ENCODE measurements at places on chromosomes 7 and 10.
A peak's percentile ranks its signal among the peaks of the same experiment; 100 is the strongest.

DNA sequence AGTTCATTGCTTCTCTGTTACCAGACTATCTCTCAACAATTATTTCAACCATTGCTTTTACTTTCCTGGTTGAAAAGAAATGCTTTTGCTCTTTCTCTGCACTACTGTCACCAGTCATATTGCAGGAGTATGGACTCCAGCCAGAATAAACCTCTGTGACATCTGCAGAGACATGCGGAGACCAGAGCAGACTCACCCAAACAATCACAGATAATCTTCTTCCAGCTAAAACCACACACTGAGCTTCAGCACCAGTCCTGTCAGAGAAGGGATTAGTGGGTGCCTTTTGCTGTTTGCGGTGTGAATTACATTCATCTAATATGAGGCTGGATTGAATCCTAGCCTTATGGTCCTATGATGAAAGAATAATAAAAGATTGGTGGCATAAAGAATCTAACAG lies 258.6 kb downstream of the CNTNAP2 start:
- DNase-seq, result no peak
- no peak overlapping the region for H3K4me3 ChIP-seq
- H3K27ac ChIP-seq, result no peak overlapping the region

DNA sequence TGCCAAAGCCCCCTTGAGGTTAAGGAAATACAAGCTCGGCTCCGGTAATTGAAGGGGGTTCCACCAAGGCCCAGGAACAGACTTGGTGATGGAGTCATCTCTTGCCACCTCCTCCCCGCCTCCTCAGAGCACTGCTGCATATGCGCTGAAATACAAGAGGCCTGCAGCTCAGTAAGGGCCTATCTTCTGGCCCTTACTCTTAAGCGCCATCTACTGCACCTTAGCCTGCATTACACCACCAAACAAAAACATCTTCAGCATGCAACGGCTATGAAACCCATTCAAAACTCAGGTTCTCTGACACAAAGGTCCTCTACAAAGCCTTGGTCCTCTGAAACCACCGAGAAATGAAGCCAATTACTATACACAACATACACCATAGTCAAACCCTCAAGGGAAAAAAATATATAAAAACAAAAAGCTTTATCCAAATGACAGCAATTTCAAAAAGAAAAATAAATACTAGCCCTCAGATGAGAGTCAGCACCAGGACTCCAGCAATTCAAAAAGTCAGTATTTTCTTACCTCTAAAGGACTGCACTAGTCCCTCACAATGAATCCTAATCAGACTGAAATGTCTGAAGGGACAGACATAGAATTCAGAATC lies 176.8 kb upstream of the TBX20 start:
- H3K4me3 ChIP-seq, result no peak overlapping the region
- no peaks in the 10 kb centered on the region for H3K4me1 ChIP-seq
- no peak overlapping the region for H3K27ac ChIP-seq
- no peaks in the 10 kb centered on the region for H3K27me3 ChIP-seq

DNA sequence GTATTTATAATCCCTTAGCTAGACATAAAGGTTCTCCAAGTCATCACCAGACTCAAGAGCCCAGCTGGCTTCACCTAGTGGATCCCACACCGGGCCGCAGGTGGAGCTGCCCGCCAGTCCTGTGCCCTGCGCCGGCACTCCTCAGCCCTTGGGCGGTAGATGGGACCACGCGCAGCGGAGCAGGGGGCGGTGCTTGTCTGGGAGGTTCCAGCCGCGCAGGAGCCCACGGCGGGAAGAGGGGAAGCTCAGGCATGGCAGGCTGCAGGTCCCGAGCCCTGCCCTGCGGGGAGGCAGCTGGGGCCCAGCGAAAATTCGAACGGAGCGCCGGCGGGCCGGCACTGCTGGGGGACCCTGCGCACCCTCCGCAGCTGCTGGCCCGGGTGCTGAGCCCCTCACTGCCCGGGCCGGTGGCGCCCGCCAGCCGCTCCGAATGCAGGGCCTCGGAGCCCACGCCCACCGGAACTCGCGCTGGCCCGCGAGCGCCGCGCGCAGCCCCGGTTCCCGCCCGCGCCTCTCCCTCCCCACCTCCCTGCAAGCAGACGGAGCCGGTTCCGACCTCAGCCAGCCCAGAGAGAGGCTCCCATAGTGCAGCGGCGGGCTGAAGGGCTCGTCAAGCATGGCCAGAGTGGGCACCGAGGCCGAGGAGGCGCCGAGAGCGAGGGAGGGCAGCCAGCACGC lies 675.6 kb downstream of the REEP3 start:
- no peak overlapping the region for H3K27ac ChIP-seq
- no peaks in the 10 kb centered on the region for H3K27me3 ChIP-seq
- H3K4me3 ChIP-seq, result no peak overlapping the region
- no peaks in the 10 kb centered on the region for H3K4me1 ChIP-seq

- H3K4me1 ChIP-seq, result no peaks in the 10 kb centered on the region
- H3K4me3 ChIP-seq, result no peak overlapping the region
- DNase-seq, result no peak
- no peaks in the 10 kb centered on the region for H3K27me3 ChIP-seq
- H3K27ac ChIP-seq, result no peak overlapping the region
These were observed 85.2 kb upstream of the CACNA2D1 start for GRCh38 chr7:82528577-82529310.

GRCh38 chr7:102434039-102434486 lies 688 bp downstream of the ORAI2 start:
- H3K36me3 ChIP-seq, result peaks cover 8% of the 10 kb centered on the region
- DNase-seq, result no peak
- no peaks in the 10 kb centered on the region for H3K27me3 ChIP-seq
- H3K4me3 ChIP-seq, result peak overlapping the region; percentile 89
- H3K27ac ChIP-seq, result no peak overlapping the region

- no peaks in the 10 kb centered on the region for H3K36me3 ChIP-seq
- no peak overlapping the region for H3K27ac ChIP-seq
- no peaks in the 10 kb centered on the region for H3K27me3 ChIP-seq
These were observed 37.2 kb upstream of the TMEM273 start for GRCh38 chr10:49225218-49225876.

DNA sequence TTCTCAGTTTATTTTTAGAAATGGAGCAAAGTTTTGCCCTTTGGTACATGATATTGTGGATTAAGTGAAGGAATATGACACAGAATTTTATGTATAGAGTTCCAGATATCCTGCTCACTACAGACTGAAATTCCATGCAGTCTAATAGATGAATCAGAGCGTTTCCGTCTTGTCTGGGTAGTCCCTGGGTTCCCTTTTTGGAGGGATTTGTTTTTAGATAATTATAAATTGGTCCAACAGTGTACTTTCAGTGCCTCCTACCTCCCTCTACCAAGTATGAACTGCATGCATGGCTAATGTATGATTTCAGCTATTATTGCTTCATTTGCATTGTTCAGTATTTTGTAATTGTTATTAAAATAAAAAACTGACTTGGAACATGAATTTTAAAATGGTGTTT lies 74.4 kb downstream of the SEPTIN7 start:
- no peaks in the 10 kb centered on the region for H3K36me3 ChIP-seq
- H3K4me3 ChIP-seq, result no peak overlapping the region
- H3K27ac ChIP-seq, result no peak overlapping the region
- no peak for DNase-seq
- H3K4me1 ChIP-seq, result peaks cover 19% of the 10 kb centered on the region
- no peaks in the 10 kb centered on the region for H3K27me3 ChIP-seq

DNA sequence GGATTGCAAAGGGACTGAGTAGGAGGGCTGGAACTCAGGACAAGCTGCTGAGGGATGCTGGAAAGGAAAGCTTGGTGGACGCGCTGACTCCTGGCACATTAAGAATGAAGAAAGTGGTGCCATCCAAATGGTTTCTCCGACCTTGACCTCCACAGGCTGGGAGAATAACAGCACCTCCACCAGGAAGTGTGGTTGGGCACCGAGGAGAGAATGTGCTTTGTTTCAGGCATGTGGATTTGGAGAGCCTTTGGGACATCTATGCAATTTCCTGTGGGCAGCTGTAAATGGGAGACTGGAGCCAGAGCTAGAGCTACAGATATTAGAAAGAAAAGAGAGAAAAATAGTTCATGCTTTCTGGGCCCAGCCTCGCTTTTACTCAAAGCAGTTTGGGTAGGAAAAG lies 29.8 kb upstream of the HABP2 start:
- H3K4me1 ChIP-seq, result peaks cover 11% of the 10 kb centered on the region
- H3K36me3 ChIP-seq, result no peaks in the 10 kb centered on the region
- H3K4me3 ChIP-seq, result no peak overlapping the region
- no peaks in the 10 kb centered on the region for H3K27me3 ChIP-seq
- H3K27ac ChIP-seq, result no peak overlapping the region

DNA sequence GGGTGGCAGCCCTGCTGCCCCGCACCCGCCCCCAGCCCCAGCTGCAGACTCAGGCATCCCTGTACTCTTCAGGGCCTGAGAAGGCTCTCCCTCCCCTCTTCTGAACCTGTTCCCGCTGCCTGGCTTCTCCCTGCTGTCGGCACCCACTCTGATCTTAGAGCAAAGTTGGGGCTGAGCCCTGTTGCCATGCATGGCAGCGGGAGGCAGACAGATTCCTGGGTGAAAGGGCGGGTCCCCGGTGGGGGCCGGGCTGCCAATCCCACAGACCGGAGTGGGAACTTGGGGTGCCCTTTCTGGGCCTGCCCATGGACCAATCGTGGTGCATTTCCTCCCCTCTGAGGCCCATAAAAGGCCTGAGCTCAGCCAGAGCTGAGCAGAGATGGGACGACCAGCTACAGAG lies 80.7 kb downstream of the SPDYE5 start:
- peaks cover 91% of the 10 kb centered on the region for H3K36me3 ChIP-seq
- no peak overlapping the region for H3K27ac ChIP-seq
- no peaks in the 10 kb centered on the region for H3K27me3 ChIP-seq
- H3K4me1 ChIP-seq, result no peaks in the 10 kb centered on the region
- H3K4me3 ChIP-seq, result no peak overlapping the region
- no peak for DNase-seq

GRCh38 chr7:76292213-76292573 lies 10.3 kb upstream of the HSPB1 start:
- H3K4me1 ChIP-seq, result peaks cover 54% of the 10 kb centered on the region
- H3K4me3 ChIP-seq, result peak overlapping the region; percentile 43
- H3K27me3 ChIP-seq, result no peaks in the 10 kb centered on the region
- H3K36me3 ChIP-seq, result no peaks in the 10 kb centered on the region

DNA sequence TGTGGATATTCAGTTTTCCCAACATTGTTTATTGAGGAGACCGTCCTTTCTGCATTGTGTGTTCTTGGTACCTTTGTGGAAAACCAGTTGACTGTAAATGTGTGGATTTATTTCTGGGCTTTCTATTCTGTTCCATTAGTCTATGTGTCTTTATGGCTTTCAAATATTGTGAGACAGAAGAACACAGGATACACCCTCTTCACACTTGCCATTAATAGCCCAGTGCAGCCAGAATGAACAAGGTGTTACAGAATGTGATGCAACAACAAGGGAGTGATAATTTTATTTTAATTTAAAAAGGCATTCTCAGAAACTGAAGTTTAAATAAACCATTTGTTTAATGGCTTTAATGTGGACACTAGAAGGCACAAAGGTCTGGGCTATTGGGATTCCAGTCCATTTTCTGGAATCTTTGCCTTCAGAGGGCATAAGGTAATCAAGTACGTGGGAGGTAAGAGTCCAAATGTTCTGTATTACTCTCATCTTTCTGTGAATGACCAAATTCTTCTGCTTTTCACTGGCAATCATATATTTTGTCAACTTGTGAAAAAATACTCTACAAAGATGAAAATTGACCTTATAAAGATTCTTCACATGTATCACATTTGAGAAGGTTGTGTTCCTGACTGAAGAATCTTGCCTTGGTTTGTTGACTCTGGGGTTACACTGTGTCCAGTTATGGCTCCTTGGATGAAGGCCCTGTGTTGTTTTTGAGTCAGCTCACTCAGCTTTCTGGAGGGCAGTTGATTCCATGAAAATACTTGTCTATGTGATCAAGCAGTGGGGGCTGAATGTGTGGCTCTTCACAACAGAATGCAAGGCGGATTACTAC lies 962.7 kb downstream of the LRMDA start:
- H3K27me3 ChIP-seq, result no peaks in the 10 kb centered on the region
- H3K4me1 ChIP-seq, result peaks cover 41% of the 10 kb centered on the region
- H3K36me3 ChIP-seq, result no peaks in the 10 kb centered on the region
- no peak for DNase-seq
- H3K27ac ChIP-seq, result no peak overlapping the region

DNA sequence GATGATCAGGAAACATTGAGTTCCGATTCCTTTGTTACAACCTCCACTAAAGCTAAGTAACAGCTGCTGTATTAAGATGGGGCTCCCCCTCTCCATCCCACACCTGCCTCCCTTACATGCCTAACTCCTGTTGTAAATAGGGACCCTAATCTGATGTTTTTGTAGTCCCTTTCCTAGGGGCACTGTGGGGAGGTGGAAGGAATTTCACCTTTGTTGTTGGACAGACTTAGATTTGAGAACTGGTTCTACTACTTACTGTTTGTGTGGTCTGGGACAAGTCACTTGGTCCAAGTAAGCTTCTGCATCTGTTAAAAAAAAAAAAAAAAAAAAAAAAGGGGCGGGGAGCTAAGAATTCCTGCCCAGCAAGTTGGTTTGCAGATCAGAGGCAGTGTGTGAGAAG lies 42.6 kb downstream of the KIAA1217 start:
- no peaks in the 10 kb centered on the region for H3K36me3 ChIP-seq
- no peak overlapping the region for H3K4me3 ChIP-seq
- no peaks in the 10 kb centered on the region for H3K27me3 ChIP-seq

DNA sequence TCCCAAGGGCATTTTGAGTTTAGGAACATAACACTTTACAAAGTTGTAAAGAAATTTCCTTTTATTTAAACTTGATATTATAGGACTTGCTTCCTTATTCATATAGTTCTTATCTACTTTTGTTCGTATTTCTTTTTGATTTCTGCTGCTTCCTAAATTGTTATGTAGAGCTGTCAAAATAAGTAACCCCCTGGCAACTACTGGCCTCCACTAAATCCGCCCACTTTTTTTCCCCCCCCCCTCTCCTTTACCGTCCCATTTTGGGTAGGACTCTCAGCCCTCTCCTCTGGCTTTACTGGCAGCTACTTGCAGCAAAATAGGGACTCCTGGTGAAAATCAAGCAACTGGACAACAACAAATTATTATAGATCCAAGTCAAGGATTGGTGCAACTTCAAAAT lies 1.1 kb downstream of the SP4 start:
- H3K27me3 ChIP-seq, result no peaks in the 10 kb centered on the region
- DNase-seq, result no peak
- peaks cover 53% of the 10 kb centered on the region for H3K4me1 ChIP-seq
- H3K36me3 ChIP-seq, result no peaks in the 10 kb centered on the region
- H3K27ac ChIP-seq, result peak overlapping the region; percentile 100
- H3K4me3 ChIP-seq, result peak overlapping the region; percentile 86

DNA sequence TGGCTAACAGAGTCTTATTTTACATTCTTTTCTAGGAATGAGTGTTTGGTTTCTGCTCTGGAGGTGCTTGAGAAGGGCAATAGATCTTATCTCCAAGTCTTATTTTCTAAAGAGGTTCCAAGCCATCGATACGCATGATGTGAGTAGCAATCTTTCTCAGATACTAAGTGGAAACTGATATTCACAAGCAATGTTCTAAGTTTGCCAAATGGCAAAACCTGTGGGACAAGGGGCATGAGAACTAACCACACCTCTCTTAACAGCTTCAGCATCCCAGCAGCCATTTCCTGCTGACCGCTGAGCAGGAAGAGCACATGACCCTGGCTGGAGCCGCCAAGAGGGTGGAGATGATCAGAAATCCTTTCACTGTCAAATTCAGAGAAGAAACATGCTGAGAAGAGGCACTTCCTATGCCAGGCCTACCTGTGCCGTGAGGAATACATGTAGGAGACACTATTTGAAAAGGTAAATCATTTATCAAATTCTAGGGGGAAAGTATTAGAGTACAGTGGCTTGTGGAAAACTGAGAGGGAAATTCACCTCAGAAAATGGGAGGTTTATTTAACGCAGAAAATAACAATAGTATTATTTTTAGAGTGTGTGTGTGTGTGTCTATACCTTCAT lies 35.2 kb downstream of the CCDC71L start:
- DNase-seq, result no peak
- H3K4me1 ChIP-seq, result peaks cover 4% of the 10 kb centered on the region
- H3K27ac ChIP-seq, result no peak overlapping the region
- no peaks in the 10 kb centered on the region for H3K27me3 ChIP-seq
